ENCODE measurements at places on chromosomes 1 and 21.

GRCh38 chr21:44988607-44989536 lies 49.0 kb downstream of the SLX9 start:
- DNase-seq, result no peak

GRCh38 chr1:82464362-82465001 lies 663.7 kb downstream of the ADGRL2 start:
- DNase-seq, result peak; percentile 13

GRCh38 chr1:230426246-230427093 lies at the start of gene PGBD5:
Gene PGBD5 (minus strand): TSS chr1:230426332. CDS start chr1:230425928, 404 bp downstream.
- DNase-seq, result peak; percentile 57

- no peak for DNase-seq
These were observed 40.8 kb downstream of the AZIN2 start for GRCh38 chr1:33121728-33122127.

DNA sequence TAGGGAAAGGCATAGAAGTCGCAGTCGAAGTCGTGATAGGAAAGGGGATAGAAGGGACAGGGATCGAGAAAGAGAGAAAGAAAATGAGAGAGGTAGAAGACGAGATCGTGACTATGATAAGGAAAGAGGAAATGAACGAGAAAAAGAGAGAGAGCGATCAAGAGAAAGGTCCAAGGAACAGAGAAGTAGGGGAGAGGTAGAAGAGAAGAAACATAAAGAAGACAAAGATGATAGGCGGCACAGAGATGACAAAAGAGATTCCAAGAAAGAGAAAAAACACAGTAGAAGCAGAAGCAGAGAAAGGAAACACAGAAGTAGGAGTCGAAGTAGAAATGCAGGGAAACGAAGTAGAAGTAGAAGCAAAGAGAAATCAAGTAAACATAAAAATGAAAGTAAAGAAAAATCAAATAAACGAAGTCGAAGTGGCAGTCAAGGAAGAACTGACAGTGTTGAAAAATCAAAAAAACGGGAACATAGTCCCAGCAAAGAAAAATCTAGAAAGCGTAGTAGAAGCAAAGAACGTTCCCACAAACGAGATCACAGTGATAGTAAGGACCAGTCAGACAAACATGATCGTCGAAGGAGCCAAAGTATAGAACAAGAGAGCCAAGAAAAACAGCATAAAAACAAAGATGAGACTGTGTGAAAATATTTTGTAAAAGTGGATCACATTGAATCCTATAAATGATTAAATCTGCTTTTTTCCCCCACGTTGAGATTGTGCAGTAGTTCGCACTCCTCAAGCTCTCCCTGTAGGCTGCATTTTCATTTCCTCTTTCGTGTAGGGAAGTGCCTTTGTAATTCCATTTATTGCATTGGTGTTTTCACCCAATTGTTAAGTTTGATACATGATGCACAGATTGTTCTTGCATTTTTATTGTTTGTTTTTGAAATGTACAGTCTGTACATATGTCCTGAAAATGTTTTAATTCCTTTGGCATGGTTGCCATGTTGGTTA lies 7.5 kb downstream of the PRPF38B start:
- no peak for DNase-seq

DNA sequence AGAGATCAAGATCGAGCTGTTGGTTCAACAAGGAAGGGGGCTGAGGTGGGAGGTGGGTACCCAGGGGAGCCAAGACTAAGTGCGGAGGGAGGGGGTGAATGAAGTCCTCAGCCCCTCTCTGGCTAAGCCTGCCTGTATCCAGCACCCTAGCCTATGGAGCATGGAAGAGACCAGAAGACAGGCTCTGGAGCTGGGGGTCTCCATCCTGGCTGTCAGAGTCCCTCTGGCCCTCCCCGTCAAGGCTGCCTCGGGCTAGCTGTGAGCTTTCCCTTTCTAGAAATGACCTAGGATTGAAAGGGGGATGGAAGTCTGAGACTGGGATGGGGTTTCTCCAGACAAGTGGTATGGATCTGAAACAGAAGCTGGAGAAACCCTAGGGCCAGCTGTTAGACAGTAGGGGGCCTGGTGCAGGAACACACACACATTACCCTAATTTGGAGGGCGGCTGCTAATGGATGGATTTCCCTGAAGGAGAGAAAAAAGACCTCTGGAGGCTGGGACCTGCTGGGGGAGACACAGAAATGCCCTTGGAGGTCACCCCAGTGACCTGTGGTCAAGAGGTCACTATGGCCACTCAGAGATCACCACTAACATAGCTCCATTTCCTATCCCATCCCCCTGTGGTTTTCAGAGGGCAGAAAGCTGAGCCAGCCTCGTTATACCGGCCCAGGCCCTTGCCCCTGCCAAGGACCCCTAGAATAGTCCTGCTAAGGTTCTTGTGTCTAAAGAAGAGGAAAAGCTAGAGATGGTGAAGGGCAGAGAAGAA lies 107.8 kb downstream of the TMEM53 start:
- no peak for DNase-seq

- peak; percentile 49 for DNase-seq
These were observed 7.5 kb downstream of the KIF1B start for GRCh38 chr1:10217748-10218441.

DNA sequence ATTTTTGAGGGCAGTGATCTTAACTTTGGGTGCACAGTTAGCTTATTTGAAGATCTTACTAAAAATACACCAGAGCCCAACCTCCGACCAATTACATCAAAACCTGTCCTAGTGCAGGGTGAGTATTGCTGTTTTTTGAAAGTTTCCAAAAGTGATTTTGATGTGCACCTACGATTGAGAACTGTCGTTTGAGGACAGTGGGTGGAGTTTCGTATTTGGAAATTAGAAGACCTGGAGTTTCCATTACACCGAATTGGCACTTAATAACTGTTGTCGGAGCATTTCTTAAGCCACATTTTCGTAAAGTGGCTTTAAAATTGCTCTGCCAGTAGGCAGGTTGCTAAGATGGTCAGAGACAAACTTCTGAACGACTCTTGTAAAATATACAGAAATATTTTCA lies 1.1 kb downstream of the SOD1 start:
- no peak for DNase-seq

DNA sequence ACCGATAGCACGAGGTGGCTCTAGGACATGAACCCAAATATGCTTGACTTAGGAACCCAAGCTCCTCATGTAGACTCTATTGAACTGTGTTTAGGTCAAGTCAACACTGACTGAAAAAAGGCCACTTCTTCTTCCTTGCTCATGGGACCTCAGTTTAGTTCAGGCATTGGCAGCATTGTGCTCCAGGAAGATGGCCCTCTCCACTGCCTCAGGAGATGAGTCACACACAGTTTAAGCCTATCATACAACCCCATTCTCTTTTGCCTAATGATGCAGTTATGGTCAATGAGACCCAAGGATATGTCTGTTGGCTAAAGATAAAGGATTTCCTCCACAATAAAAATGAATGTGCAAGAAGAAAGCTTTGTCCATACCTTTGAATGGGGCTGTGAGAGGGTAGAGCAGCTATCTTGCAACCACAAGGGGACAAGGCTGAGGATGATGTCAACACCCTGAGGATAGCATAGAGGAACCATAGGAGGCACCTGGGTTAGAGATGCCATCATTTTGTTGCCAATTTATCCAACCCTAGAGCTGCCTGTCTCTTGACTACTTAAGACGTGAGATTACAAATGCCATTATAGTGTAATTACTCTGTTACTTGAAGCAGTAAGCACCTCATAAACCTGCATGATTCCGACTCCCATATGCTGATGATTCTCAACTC lies 3.0 kb upstream of the TRIM63 start:
- no peak for DNase-seq

DNA sequence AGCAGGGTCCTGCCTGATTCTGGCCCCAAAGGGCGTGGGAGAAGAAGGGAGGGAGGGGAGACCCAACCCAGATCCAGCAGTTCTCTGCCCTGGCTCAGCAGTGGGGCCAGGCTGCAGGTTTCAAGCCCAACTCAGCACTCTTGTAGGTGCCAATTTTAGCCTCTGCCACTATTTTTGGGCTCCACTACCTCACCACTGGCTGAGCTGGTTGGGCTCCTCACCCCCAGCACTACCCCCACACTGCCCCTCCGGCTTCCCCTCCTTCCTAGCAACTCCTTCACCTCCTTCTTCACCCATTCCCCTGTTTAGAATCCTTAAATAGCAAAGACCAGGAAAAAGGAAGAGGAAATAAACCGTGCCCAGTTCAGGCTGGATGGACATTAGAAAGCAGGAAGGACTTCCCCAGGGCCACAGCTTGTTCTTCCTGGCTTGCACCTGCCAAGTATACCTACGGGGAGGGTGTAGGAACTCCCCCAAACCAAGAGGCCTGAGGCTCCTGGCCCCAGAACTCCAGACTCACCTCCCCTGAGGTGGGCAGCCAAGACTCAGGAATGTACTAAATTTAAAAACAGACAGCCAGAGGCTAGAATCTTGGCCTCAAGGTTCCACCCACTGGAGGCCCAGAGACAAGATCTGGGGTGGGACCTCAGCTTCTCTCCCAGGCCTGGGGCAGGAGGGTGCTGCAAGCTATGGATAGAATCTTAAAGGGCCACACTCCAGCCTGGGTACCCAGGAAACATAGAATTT lies 1.4 kb upstream of the ARHGEF2 start:
- DNase-seq, result no peak

DNA sequence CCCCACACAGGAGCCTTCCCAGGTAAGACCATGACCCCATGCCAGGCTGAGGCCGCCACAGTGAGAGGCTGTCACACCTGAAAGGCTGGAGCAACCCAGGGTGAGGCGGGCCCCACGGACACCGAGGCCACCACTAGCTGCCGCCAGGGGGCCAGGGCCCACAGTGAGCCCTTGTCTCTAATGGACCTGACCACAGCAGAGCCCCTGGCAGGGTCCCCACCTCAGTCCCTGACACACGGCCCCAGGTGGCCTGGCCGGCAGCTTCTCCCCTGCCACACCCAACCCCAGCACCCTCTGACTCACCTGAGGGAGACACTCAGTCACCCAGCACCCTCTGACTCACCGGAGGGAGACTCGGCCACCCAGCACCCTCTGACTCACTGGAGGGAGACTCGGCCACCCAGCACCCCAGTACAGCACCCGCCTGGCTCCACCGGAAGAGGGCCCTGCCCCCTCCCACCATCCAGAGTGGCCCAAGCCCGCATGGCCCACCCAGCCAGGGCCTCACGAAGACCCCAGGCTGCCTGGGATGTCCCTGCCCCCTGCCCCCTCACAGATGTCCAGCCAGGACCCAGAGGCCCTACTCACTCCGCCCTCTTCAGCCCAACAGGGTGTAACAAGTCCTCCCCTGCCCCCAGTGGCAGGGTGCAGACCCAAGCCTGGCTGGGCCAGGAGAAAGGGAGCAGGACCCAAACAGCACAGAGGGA lies 4.4 kb downstream of the DVL1 start:
- peak; percentile 85 for DNase-seq

GRCh38 chr1:161885003-161885402 lies 118.9 kb downstream of the ATF6 start:
- peak; percentile 98 for DNase-seq

DNA sequence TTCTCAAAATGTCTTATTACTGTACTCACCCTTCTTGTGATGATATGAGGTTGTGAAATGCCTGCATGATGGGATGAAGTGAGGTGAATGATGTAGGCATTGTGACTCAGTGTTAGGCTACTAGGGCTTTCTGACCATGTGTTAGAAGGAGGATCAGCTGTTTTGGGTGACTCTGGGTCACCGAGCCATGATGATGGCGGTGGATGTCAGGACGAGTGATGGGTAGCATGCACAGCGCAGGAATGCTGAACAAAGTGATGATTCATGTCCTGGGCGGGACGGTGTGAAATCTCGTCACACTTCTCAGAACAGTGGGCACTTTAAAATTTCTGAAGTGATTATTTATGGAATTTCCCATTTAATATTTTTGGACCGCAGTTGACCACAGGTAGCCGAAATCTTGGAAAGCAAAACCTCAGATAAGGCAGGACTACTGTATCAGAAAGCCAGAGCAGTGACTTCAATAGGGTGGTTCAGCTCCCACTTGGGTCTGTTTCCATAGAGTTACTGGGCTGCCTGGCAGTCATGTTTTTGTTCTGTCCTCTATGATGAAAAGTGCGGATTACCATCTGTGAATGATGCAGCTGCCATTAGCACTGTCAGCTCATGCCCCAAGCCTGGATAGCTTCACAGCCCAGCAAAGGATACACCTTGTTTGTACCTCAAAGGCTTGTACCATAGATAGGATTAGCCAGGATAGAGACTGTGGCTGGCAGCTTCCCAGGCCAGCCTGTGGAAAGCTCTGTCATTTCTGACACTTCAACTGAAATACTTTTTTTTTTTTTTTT lies 26.6 kb downstream of the IL6R start:
- peak; percentile 98 for DNase-seq

DNA sequence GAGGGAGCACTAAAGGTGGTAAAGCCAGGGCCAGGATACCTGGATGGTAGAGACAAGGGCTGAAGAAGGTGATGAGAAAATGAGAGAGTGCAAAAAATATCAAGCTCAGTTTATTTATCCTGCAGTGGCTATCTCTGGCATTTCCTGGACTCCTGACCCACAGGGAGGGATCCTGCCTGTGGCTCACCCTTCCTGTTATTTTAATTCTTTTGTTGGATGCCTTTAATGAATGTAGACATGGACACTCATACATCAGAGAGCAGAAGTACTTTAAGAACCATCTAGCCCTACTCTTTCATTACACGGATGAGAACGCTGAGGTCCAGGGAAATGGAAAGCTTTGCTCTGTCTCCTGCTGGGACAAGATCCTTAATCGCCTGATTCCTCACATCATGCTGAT lies 20.6 kb downstream of the JUN start:
- DNase-seq, result peak; percentile 90

DNA sequence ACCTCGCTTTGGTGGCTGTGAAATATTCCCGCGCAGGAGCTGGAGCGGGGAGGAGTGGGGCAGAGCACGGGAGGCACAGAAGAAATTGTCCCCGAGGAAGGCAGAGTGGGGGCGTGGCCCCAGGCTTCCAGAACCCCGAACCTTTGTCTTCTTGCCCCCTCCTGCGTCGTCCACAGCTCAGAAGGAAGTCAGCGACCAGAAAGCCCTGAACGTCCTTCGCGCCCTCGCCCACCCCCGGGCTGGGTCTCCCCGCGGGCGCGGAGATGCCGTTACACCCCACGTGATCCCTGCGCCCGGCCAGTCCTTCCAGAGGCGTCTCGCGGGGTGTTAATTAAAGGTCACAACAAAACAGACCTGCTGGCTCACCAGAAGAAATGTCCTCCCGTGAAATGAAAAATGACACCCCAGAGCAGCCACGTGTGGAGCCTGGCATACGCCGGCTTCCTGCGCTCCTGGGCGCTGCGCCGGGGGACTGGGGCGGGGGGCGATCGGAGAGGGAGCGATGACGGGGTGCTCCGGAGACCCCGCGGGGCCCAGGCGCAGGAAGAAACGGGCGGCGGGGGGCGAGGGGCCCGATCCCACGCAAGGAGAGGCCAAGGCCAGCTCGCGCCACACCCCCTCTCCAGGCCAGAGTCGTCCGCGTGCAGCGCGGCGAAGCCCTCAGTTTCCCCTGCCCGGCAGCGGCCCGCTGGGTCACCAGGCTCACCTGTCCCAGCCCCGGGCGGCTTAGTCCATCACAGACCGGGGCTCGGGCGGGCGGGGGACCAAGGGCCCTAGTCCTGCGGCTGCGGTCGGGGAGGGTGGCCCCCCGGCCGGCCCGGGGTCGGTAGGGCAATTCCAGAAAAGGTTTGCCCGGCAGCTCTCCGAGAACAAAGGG lies 995 bp upstream of the KIF26B start:
- peak; percentile 34 for DNase-seq

GRCh38 chr1:56745231-56745630 lies 74.0 kb downstream of the FYB2 start:
- no peak for DNase-seq
